ENCODE measurements at places on chromosomes 1 and 21. TPM values are rescaled to one million over a fixed set of nuclear protein-coding genes. Genes with fewer than 3 reads are reported as not detected.
A peak's percentile ranks its signal among the peaks of the same experiment; 100 is the strongest.

DNA sequence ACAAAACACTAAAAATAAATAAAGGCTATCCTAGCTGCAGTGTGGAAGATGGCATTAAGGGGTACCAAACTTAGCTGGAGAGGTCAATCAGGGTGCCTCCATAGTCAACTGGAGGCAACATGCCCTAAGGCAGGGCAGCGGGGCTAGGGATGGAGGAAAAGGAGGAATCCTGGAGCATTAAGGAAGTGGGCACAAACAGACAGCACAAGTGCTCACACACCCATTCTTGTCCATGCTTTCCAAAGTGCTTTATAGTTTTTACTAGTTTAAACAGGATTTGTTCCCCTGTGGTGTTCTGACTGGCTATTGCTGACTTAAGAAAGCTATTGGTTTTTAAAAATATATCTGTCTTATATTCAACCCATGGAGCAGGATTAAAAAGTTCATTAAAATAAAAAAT lies 33.3 kb downstream of the TCEANC2 start:
- DNase-seq: no peak

DNA sequence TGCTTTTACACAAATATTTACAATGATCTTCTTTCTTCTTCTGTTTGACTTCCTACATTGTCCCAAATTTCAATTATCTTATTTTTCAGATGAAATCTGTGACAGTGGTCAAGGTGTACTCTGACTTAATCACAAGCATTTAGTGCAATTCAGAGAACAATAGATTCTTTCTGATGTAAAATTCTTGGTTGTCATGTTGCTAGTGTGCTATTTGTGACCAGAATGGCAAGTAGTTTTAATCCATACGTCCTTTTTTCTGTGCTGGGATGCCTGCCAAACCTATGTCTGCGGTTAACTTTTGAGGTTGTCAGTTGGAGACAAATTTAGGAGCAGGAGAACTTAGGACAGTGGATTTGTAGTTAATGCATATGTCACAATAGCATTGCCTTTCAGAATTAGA lies 31.0 kb downstream of the NCAM2 start:
- DNase-seq: no peak

GRCh38 chr1:115299266-115299665 lies 38.8 kb downstream of the NGF start:
- no peak for DNase-seq

DNA sequence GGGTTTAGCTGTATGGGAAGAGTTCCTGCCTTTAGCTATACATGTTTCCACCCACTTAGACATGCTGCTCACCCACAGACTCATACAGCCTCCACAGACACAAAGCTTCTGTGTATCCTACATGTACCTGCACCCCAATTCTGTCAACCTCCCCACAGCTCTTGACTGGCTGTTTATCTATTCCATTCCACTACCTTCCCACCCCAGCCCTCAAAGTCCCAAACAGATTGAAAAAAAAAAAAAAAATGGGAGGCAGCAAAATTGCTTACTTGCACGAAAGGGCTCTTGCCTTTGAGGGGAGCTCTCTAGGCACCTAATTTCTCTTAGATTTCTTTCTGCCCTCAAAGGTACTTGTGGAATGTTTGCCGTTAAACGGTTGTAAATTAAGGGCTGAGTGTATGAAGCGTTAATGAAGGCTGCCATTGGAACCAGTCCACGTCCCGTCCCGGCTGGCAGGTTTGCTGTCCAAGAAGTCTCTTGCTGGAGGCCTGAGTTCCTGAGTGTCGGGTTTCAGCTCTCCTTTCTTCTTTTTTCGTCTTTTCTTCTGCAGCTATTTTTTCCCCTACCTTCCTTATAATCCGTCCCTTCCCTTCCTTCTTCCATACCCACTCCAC lies 43.6 kb downstream of the PBX1 start:
- DNase-seq: peak; percentile 12

DNA sequence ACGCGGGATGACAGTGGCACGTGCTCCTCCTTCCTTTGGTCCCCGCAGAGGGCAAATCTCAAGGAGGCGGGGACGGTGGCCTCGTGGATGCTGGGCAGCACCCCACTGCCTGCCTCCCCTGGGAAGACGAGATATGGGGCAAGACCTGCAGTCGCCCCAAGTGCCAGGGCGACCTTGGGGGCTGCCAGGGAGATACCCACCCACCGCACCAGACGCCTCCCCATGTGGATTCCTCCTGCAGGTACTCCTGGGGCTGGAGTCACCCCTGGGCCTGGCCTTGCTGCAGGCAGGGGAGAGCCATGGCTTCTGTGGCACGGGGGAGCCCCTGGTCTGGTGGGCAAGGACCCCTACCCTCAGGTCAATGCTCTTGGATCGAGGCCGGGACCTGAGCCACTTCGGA lies 5.9 kb upstream of the AURKAIP1 start:
- DNase-seq: no peak

The VASH2 gene
- total RNA-seq: 11.6 TPM

The MTHFR gene
- 22.5 TPM for total RNA-seq

Measured in skin of body (tissue), 3 donors.